ENCODE measurements at places on chromosomes 5 and 9.
A peak's percentile ranks its signal among the peaks of the same experiment; 100 is the strongest.

DNA sequence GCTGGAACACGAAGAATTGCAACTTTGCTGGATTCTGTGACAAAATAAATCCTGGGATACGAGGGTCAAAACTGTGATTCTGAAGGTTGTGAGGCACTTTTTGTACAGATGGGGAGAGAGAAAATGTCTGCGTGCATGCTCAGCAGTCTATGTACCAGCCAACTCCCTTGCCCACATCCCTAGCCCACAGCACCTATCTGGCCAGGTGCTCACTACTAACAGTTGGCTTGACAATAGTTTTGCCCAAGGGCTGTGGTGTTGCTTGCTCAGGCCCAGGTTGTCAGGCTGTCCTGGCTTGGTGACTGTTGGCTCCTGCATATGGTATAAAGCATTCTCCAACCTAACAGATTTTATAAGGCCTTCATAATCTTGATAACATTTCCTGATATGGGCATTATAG lies 102.0 kb downstream of the DMRT2 start:
- DNase-seq = no peak

DNA sequence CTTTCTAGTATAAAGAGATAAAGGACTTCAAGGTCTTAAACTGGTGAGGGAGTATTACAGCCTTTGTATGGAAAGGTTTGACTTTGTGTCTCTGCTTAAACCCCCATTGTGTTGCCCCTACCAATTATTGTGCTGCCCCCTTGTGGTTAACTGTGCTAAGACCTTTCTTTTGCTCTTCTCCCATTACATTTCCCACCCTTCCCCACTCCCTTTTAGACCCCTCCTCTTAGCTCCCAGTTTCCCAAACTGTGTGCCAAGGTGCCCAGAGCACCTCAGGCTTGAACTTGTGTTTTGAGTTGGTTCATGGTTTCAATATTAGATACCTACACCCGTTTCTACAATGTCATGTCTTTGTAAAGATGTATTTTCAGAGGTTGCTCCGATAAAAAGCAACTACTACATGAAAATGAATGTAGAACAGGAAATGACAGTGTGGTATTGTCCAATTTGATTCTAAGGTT lies 2.9 kb downstream of the JAK2 start:
- peak; percentile 77 for DNase-seq

DNA sequence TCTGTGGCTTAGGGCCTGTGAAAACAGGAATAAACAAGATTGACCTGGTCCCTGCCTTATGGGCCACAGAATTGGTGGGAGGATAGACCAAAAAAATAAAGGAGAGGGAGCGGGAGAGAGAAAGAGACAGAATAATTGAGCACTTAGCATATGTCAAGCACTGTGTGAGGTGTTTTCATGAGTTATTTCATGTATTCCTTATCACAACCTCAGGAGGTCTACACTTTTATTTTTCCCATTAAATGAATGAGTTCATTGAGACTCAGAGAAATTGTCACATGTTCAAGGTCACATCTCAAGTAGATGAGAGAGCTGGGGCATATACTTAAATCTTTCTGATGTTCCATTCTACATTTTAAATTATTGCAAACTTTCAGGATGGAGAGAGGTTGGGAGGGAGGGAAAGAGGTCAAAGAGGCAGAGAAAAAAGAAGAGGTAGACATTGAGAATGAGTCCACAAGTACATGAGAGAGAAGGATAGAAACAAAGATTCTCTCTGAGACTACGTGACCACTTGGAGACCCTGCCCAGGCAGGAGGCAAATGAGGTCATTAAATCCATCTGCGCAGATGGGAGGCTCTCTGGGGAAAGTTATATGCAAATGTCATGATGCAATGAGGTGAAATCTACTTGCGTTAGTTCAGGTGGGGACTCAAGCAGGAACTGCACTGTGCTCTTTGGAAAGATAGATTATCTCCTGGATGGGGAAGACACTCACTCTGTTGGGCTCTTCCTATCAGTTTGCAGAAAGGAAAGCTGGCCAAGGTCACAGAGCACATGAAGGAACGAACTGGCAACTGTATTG lies 241.5 kb downstream of the PAPPA start:
- no peak for DNase-seq

DNA sequence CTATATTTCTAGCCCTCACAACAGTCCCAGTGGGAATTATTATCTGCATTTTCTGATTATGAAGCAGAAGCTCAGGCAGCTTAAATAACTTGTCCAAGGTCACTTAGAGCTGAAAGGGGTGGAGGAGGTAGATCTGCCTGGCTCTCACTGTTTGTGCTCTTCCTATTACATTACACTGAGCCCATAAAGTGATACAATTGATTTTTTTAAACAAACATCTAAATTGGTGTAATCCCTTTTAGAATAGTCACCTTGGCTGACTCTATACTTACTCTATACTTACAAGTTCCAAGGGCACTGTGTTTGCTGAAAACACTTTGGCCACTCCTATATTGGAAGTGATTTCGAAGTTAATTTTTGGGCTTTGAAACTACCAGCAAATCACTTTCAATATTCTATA lies 144.7 kb downstream of the APBA1 start:
- no peak for DNase-seq

DNA sequence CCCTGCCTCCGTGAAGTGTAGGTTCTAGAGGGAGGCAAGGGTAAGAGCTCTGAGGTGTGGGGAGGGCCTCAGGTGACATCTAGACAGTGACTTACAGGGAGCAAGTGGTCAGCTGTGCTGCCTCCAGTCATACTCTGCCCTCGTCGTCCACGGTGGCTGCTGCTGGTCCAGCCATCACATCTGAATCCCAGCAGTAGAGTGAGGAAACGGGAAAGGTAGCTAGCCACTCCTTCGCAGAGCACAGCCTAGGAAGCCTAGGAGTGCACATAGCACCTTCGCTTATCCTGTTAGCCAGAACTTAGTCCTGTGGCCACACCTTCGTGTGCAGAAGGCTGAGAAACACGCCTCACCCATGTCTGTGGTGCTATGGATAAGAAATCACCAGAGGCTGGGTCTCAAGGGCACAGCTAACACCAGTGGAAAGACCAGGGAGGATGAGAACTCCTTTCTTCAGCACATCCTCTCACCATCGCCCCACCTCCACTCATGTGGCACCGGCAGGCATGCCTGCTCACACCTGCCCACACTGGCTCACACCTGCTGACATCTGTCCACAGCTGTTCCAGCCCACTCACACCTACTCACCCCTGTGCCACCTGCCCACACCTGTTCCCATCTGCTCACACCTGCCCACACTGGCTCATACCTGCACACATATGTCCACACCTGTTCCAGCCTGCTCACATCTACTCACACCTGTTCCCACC lies 44.5 kb upstream of the SLC6A19 start:
- DNase-seq = no peak

- DNase-seq = peak; percentile 65
These were observed 60.0 kb upstream of the TUT7 start for GRCh38 chr9:86413971-86414880.

- no peak for DNase-seq
These were observed 64.3 kb upstream of the IER5L start for GRCh38 chr9:129242191-129242941.

DNA sequence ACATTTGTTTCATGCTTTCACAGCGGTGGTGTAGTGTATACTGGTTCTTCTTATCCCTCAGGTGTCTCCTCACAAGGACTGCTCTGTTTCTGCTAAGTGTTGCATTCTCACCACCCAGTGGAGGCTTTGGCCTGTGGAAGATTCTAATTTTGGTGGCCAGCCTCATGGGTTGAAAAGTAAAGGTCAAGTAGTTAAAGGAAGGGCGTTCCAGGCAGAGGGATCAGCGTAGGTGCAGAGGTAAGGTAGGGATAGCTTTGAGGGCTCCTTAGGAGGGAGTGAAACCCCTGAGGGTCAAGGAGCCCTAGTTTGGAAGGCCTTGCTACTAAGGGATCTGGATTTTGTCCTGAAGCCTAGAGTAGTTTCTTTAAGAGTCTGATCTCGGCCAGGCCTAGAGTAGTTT lies 4.6 kb upstream of the RACK1 start:
- DNase-seq = no peak

DNA sequence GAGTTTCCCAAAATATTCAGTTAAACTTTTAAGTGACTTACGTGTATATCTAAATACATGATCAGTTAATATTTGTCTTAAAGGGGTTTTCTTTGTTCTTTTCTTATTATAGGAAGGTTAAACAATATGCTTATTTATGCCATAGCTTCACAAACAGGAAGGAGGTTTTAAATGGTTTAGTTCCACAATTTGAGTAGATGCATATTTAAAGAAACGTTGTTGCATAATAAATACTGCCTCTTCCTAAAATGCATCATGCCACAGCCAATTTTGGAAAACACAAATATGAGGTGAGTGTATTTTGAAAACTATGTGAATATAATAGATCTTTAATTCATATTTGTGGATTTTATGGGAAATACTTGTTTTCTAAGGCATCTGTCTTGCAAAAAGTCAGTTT lies 2.5 kb upstream of the ADRB2 start:
- DNase-seq = no peak

DNA sequence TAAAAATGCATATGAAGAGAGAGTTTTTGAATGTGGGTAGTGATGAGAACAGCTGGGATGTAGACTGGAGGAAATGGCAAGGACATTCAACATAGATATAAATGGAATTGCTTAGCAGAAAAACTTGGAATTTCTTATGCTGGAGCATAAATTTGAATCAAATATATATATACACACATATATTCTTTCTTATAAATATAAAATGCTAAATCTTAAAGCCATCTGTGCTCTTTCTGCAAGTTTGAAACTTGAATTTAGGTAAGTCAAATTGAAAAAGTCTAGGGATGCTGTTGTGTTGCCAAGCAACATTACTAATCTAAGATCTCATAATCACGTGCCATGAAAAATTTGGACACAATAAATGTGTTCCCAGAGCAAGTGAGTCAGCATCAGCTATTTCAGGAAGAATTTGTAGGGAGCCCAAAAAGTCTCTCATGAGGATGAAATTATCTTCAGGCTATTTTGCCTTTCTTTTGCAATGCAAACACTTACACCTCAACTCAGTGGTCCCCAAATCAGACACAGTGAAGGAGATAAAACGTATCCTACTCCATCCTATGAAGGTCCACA lies 58.4 kb upstream of the ALDH1A1 start:
- peak; percentile 86 for DNase-seq

- no peak for DNase-seq
These were observed 72.1 kb downstream of the MRPL36 start for GRCh38 chr5:1727571-1727970.

DNA sequence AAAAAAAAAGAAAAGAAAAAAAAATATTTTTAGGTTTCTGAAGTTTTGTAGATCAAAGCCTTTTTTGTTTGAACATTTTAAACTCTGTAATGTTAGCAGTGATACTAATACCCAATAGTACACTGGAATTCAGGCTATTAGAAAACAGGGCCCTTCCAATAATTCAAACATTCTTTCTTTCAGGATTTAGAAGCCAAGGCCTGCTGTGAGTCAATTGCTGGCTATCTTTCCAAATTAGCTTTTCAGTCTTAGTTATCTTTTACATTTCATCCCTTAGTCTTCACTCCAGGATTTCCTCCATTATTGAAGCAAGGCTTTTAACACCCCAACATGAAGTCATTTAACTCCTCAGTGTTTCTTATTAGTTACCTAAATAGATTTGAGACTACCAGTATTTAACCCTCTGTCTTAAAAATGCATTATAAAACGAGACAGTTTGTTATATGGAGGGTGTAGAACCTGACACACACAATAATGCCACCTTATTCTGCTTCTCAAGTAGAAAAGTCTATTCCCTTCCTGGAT lies 951.9 kb upstream of the DMAC1 start:
- DNase-seq = peak; percentile 17

- DNase-seq = peak; percentile 98
These were observed 36.0 kb downstream of the PCDHGC5 start for GRCh38 chr5:141524604-141525597.

DNA sequence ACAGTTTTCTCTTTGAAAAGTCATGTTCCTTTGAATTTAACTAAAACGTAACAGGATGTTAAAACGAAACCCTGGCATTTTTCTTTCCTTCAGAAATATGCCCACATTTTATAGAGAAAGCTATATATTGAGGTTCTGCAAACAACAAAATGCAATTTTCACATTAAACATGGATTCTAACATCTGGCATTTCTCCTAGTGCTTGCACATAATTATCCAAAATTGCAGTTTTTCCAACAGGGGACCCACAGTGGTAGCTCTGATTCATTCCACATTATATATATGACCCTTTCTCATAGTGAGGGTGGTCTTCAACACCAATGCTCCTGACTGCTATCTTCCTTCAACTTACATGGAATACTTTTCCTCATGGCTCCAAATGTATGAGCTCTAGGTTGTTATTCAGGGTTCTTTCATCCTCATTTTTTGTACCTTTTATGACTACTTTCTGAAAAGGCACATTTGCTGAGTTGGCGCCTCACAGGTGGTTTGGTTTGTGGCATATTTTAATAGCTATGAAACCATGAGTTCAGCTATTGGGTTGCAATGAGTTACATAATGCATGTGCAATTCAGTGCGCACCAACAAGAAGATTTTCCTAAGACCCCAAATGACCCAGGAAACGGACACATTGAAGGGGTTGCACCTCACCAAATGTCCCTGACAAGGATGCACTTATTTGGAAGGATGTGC lies 551.7 kb downstream of the RAB3C start:
- DNase-seq = no peak

GRCh38 chr9:92564982-92565381 lies 29.2 kb upstream of the ECM2 start:
- DNase-seq = peak; percentile 64

DNA sequence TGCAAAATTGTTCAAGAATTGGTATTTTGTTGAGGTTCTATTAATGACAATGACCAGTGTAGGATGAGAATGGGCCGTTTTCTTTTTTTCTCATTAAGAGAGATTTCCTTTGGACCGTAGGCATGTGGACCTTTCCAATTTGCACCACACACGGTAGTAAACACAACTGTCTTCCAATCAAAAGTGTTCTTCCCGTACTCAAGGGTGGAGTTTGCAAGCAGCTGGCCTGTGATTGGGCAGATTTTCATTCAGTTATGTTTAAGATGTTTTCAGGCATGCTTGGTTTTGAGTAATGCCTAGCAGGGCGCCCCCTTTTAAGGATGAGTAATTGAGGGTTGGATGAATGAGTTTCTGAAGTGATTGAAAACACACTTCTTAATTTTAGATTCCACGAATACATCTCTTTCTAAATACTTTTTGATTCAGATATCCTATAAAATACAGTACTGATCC lies 2.5 kb downstream of the KDM3B start:
- DNase-seq = peak; percentile 93

DNA sequence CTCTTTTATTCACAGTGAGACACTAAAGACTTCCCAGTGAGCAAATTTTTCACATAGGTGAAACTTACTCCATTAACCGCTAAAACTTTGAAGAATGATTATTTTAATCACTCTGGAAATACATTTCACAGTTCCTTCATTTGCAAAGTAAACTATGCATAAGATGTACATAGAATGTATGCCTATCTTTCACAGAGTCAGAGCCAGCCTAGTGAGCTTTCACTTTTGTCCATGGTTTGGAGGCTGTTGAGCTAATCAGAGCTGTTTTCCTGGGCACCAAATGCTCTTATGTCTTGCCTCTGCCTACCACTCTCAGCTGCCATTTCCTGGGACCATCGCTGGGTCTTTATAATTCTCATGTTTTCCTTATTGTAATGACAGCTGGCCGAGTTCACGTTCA lies 67.3 kb downstream of the PDE8B start:
- no peak for DNase-seq

- DNase-seq = no peak
These were observed 175.8 kb upstream of the FTMT start for GRCh38 chr5:121675924-121676323.

GRCh38 chr9:129403779-129404620 lies 216.9 kb downstream of the C9orf50 start:
- DNase-seq = no peak

GRCh38 chr5:169175733-169176132 lies 125.2 kb downstream of the SLIT3 start:
- DNase-seq = no peak

- DNase-seq = no peak
These were observed 142.1 kb downstream of the RXRA start for GRCh38 chr9:134468358-134468757.

GRCh38 chr5:149257131-149257530 lies 14.5 kb upstream of the AFAP1L1 start:
- no peak for DNase-seq
